ENCODE measurements at places on chromosomes 12 and 14.

DNA sequence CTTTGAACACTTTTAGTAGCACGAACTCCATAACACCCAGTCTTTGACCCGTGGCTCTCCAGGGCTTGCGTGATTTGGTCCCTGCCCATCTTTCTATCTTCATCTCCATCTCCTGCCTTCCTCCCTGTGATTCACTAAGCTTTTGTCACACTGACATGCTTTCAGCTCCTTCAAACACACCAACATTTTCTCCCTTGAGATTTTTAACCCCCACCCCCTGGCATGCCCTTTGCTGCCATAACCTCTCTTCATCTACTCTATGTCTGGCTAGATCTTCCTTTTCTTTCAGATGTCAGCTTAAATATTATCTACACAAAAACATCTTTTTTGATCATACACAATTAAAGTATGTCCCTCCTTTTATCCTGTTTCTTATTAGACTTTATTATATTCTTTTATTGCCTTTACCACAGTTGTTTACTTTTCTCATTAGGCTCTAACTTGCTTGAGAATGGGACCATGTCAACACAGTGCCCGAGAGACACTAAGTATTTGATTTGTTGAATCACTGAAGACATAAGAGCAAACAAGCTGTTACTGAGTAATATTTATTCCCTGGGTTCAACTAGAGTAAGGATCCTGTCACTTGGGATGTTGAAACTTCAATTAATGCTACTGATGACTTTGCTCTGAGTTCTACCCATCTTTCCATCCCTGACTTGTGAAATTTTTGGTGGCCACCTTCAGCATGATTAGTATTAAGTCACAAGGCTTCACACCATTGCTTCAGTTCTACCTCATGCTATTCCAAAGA lies 387.3 kb downstream of the LRIG3 start:
- DNase-seq: no peak

DNA sequence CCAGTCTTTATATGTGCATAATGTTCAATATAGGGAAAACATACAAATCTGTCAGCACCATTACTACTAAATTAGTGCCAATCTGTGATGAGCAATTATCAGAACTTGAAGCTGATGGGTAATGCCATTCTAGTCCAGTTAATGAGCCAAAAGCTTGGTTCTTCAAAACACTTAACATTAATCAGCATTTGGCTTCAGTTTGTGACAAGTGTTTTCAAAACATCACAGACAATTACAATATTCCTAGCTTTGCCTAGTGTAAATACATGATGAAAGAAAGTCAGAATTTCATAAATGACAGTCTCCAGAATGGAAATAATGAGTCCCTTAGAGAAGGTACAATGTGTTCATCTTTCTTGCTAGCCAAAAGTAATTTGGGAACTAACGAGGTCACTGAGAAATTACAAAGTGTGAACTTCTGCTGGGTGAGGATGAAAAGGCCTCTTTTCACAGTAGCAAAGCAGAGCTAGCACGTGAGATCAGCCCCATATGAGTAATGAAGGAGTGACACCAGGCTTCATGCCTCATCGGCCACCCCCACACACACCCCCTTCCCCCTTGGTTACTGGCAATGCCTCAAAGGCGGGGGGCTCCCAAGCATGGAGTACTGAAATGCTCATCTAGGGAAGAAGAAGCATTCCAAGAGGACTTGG lies 180.6 kb upstream of the EEA1 start:
- DNase-seq: no peak

GRCh38 chr12:110699591-110700445 lies 10.9 kb upstream of the HVCN1 start:
- DNase-seq: no peak

DNA sequence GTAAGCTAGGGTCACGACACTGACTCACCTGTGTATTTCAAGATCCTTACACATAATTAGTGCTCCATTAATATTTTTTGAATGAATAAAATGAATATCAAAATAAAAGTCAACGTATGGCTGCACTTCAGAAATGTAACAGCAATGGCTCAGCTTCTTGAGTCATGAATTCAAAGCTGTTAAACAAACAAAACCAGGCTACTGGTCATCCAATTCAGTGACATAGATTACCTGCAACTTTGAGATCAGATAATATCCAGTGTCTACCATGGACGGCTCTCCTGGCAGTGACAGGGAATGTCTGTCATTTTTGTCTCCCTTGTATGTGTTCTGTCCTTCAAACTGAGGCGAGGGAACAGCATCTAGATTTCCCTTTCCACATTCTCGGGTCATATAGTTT lies 225.6 kb downstream of the EFCAB11 start:
- no peak for DNase-seq

- no peak for DNase-seq
Observed at GRCh38 chr14:96130391-96130790, 74.2 kb upstream of the BDKRB2 start.

- no peak for DNase-seq
Observed at GRCh38 chr12:125586441-125586840, 521.2 kb downstream of the AACS start.

GRCh38 chr12:43158126-43158525 lies 393.9 kb downstream of the ADAMTS20 start:
- DNase-seq: no peak

All from cerebellar nuclear complex (tissue), 1 donor.